ENCODE measurements at places on chromosomes 6 and 20.

DNA sequence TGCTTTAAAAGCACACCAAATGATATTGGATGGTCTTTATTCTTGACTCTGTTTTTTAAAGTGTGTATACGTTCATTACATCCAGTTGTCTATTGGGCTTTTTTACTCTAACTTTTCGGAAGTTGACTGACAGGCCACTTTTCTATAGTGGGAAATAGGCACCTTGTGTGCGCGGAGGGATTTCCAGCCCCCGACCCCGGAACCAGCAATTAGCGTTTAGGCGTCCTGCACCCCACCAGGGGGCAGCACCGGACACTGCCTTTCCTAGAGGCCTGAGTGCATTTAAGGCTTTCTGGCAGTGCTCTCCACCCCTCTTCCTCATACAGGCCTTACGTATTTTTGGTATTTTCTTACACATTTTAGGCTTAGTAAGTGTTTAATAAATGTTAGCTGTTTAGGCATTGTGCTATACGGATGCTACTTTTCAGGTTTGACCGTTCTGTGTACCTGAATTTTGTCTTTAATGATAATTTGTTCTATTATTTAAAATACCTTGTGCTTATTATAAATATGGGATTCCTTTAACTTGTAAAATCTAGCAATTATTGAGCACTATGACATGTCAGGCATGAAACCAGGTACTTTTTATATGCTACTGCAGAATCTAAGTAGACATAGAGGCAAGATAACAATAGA, 231.8 kb downstream of the BCKDHB start:
- peak; percentile 72 for DNase-seq

- DNase-seq: no peak
Observed at GRCh38 chr20:2851086-2851485, 10.5 kb downstream of the VPS16 start.

DNA sequence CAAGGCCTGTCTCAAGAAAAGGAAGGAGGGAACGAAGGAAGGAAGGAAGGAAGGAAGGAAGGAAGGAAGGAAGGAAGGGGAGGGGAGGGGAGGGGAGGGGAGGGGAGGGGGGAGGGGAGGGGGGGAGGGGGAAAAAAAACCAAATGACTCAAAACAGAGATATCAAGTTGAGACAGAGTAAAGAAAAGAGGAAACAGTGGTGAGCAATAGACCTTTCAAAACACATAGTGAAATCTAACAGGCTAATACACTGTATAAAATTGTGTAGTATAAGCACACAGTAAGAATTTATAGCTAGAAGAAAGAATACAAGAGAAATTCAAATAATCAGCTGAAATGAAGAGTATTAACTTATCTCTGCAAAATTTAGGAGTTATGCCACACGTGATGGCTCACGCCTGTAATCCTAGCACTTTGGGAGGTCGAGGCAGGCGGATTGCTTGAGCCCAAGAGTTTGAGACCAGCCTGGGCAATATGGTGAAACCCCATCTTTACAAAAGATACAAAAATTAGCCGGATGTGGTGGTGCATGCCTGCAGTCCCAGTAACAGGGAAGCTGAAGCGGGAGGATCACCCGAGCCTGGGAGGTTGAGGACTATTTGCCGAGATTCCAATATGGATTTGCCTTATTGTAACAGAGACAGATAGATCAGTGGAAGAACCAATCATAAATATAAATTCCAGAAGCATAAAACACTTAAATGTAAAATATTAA, 123.2 kb downstream of the PRND start:
- DNase-seq: no peak

DNA sequence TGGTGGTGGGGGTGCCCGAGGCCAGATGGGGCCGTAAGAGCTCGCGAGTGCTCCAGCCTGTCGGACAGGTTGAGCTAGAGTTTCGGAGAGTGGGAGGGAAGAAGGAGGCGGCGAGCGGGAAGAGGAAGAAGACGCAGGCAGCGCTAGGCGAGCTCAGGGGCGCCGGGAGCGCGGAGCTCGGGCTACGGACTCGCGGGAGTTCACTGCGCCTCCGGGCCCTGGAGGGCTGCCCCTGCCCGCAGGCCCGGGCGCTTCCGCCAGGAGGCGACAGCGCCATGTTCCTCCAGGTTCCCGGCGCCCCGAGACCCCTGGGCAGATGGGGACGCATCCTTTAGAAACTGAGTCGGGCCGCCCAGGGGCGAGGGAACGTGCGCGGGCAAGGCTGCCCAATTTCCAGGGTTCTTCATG, 984 bp downstream of the TFAP2C start:
- no peak for DNase-seq

DNA sequence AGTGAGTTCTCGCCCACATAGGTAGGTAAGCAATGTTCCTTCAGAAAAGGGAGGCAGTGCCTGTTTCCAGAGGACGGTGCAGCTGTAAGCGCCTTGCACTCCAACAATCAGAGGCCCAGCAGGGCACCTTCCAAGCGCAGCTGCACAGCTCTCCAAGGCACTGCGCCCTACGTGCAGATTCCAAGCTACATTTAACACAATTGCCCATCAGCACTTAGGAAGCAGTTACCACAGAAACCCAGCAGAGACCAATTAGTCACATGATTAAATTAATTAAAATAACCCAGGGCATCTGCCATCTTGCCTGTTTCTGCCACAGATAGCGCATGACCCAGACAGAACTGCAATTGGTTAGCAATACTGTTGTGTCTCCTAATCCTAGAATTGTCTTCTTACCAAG, 65.5 kb downstream of the SOBP start:
- DNase-seq: no peak

DNA sequence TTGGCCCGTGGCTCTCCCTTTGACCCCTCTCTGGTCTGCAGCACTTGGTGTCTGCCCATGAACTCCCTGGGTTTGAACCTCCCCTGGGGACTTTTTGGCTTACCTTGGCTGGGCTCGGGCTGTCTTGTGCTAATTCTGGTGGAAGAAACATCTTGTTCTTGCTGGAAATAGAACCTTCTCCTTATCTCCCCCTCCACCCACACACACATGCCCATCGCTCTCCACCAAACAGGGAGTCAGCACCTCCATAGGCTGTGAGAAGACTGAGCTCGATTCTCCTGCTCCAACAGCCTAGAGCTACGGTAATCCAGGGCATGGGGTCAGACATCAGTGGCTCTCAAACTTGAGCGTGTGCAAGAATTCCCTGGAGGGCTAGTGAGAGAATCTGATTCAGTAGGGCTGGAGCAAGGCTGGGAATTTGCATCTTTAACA, 114.4 kb upstream of the SLC22A23 start:
- no peak for DNase-seq

- DNase-seq: no peak
Observed at GRCh38 chr6:144019929-144020328, 11.9 kb upstream of the PLAGL1 start.

DNA sequence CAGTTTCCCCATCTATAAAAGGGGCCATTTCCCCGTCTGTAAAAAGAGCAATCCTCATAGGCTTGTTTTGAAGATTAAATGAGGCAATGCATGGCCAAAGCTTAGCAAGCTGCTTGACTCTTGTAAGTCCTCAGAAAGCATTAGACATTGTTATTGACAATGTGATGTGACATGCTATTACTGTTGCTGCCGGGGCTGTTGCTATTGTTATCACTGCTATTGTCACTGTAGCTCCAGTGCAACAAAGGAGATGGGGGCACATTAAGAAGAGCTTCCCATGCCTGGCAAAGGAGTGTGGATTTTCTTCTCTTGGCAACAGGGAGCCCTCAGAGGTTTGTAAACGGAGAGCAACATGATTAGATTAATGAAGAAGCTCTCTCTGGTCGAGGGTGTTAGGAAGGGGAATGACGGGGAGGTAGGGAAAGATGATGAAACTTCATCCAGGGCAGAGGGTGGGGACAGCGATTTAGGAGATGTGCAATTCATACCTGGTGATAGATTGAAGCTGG, 33.1 kb upstream of the FAM83D start:
- no peak for DNase-seq

- no peak for DNase-seq
Observed at GRCh38 chr6:163759542-163759941, 345.0 kb downstream of the QKI start.

DNA sequence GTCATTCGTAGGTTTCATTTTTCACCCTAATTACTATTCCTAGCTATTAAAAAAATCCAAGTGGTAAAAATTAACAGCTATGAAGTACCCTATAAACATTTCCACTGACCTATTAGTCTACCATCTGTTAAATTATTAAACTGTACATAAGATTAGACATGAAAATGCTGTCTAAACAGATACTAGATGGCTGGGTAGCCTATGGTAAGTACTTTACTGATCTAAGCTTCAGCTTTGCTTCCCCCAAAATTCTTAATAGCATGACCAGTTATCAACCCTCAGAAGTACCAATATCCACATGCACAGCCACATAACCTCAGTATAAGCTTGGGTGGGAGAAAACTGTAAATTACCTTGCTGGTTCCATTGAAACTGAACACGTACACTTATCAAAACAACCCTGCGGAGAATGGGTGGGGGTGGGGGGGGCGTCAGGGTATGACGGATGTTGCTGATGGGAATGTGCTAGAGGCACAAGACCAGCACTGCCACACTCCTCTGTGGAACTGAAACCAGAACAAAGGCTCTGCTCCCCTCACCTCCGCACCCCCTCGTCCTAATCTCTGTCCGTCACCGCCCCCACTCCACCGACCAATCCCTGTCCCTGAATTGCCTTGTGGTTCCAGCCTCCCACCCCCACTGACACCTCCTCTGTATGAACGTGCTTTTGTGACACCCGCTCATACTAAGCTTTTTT, 45.3 kb downstream of the B4GALT5 start:
- peak; percentile 59 for DNase-seq

- DNase-seq: no peak
Observed at GRCh38 chr6:25023781-25024180, 88.0 kb upstream of the RIPOR2 start.

GRCh38 chr6:3518356-3519190, 61.7 kb upstream of the SLC22A23 start:
- no peak for DNase-seq

DNA sequence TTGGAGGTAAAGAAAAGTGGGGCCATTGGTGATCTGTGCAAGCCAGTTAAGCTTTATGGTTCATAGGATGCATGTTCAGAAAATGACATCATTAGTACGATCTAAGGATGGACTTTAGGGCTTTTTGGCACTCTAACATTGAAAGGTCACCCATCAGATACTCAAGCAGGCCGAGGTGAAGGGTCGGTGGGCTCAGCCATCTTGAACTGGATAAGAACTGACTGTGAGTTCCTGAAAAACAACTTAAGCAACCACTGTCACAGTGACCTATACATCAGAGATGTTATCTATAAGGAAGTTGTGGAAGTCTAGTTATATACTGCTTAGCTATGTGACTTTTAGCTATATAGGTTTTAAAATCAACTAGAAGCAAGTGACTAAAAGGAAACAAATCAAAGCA, 13.0 kb upstream of the ITCH start:
- no peak for DNase-seq

GRCh38 chr6:157335829-157336228, 12.5 kb upstream of the TMEM242 start:
- no peak for DNase-seq

GRCh38 chr6:110039981-110040383, 61.9 kb downstream of the GPR6 start:
- DNase-seq: peak; percentile 55

DNA sequence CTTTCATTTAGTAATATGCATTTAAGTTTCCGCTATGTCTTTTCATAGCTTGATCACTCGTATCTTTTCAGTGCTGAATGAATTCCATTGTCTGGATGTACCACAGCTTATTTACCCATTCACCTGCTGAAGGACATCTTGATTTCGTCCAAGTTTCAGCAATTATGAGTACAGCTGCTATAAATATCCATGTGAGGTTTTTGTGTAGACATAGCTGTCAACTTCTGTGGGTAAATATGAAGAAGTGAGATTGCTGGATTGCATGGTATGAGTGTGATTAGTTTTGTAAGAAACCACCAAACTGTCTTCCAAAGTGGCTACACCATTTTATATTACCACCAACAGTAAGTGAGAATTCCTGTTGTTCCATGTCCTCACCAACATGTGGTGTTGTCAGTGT, 79.2 kb upstream of the STMND1 start:
- no peak for DNase-seq

- DNase-seq: no peak
Observed at GRCh38 chr6:15276036-15276985, 30.4 kb downstream of the JARID2 start.

DNA sequence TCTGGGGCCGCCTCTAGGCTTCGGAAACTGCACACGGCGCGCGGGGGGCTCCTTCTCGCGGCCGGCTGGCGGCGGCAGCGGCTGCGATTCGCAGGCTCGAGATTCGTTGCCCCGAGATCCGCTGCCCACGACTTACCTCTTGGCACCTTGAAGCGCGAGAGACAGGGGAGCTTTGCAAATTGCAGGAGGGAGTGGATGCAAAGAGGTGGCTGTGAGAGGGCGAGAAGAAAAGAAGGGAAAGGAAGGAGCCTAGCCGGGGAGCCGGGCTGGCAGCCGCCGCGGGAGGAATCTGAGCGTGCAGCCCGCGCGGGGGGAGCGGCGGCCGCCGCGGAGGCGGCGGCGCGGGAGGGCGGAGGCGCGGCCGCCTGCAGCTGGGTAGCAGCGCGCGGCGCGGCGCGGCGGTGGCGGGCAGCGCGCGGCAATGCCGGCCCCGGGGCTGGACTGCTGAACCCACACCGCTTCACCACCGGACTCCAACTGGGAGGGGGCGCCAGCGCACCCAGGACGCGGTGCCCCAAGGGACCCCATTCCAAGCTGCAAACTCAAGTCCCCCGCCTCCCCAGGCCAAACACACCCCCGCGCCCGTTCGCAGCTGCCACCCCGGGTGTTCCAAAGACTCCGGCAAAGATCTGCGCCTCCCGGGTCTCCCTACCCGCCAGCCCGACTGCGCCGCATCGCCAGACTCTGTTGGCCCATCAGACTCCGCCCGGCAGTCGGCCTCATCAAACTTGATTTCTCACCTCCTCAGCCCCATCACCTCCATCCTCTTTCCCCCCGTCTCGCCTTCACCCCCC, 44.2 kb upstream of the SUPT3H start:
- DNase-seq: peak; percentile 71

DNA sequence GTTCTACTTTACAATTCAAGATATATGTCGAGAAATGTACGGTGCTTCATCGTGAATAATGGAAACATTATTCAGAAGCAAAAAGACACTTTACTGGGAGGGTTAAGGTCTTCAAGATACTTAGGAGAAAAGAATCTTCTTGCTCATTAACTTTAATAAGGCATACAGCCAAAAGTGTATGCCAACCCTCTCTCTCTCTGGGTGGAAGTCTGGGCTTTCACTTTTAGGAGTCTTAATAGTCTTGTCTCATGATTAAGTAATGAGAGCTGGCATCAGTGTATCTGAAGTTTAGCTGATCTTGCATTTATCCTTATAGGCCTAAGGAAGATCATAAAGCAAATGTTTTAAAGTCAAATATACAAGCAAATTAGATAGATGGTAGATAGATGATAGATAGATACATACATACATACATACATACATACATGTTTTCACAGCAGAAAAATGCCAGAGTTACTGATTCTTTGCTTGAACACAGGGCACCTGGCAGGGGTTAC, 21.5 kb downstream of the OLIG3 start:
- DNase-seq: no peak

Data from CD4-positive, alpha-beta T cell treated with Interleukin-17A for 4 hours (primary cell).